ENCODE measurements at places on chromosomes 5 and 9.

DNA sequence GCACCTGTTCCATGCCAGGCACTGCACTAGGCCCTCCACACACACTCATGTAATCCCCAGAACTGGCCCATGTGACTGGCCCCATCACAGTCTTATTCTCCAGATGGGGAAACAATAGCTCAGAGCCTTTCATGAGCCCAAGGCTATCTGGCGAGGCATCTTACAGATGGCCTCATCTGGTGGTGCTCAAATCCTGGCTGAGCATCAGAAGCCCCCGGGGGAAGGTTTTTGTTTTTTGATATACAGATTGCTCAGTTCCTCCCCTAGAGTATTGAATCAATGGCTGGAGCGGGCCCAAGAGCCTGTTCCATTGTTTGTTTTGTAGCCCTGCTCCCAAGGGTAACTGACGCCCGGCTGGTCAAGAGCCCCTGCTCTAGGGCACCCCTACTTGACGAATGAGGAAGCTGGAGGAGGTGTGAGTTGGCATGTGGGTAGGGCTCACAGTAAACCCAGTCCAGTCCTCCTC lies 145.3 kb upstream of the RAPGEF1 start:
- no peak for DNase-seq

GRCh38 chr5:25763781-25764180 lies 1119.0 kb upstream of the CDH10 start:
- no peak for DNase-seq

GRCh38 chr5:135242021-135242865 lies 156.8 kb downstream of the MACROH2A1 start:
- DNase-seq, result no peak

GRCh38 chr9:96619124-96619465 lies 548 bp downstream of the CDC14B start:
- DNase-seq, result no peak

DNA sequence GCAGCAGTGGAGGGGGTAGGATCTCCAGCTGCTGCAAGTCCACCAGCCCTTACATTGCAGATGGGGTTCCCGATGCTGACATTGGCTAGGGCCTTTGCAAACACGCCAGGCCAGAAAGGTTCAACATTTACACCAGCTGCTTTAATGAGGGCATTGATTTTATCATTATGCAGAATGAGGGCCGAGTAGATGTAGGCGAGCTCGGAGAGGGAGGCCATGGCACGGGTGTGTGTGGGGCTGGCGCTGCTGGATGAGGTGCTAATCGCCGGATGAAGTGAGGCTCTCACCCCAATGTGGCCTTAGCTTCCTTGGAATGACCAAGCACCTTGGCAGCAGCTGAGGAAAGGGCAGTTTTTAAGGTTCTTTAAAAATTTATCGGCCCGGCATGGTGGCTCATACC lies 27.4 kb downstream of the PHAX start:
- no peak for DNase-seq

DNA sequence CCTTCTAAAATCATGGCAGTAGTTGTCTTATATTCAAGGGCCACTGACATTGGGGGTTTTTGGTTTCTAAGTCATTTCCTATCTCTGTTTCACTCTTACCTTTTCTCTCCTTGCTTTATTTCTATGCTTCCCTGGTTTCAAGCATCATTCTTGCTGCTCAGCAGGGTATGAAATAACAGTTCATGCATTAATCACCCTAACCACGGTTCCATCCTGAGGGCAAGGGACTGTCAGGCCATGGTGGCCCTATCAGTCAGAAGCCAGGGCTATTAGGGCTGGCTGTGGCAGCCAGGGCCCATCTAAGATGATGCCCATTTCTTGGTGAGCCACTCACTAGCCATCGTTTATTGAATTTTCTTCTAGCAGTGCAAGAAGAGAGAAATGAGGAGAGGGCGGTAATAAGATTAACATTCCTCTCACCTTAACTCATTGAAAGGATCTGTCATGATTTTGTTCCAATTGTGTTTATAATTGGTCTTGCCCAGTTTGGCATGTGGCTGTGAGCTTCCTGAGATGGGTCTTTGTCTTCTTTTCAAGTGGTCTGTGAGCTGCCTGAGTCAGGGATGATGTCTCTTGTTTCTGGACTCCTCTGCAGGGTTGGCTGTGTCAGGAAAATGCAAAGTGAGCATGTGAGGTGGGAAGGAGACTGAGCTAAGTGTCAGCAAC lies 45.2 kb downstream of the CYSTM1 start:
- DNase-seq, result no peak

DNA sequence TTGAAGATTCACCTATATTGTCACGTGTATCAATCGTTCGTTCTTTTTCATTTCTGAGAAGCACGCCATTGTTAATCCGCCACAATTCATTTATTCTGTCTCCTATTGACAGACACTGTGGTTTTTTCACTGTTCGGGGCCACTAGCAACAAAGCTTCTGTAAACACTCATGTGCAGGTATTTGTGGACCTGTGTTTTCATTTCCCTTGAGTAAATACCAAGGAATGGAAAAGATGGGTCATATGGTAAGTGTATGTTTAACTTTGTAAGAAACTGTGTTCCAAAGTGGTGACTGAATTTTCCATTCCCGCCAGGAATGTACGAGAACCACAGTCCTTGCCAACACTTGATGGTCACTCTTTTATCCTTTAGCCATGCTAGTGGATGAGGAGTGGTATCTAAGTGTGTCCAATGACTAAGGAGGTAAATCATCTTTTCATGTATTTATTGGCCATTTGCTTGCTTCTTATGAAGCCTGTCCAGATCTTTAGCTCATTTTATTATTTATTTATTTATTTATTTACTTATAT lies 10.7 kb downstream of the ABO start:
- no peak for DNase-seq

GRCh38 chr5:1751864-1752822 lies 47.5 kb downstream of the MRPL36 start:
- no peak for DNase-seq

- DNase-seq, result no peak
Measured at GRCh38 chr5:167631191-167631590, 660.3 kb upstream of the WWC1 start.

- DNase-seq, result no peak
Measured at GRCh38 chr9:108477529-108478006, 378.2 kb downstream of the ACTL7B start.

DNA sequence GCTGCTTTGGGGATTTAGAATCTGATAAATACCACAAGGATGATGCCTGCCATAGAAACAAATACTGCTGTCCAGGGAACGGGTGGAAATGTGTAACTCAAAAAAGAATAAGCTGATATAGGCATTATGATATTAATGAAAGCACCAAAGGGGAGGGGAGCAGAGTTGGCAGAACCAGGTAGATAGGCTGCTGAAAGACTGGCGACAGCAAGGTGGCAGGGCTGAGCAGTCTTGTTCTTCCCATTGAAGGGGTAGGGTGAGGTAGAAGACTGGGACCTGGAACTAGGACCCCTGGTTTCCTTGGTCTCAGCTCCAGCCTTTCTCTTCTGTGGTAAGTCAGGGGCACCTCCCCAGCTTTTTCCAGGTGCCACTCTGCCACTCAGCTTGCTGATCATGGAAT lies 31.4 kb upstream of the TMOD1 start:
- no peak for DNase-seq

- no peak for DNase-seq
Measured at GRCh38 chr5:67363963-67364362, 167.4 kb upstream of the CD180 start.

GRCh38 chr5:117793963-117794362 lies 1194.4 kb downstream of the DTWD2 start:
- DNase-seq, result no peak

DNA sequence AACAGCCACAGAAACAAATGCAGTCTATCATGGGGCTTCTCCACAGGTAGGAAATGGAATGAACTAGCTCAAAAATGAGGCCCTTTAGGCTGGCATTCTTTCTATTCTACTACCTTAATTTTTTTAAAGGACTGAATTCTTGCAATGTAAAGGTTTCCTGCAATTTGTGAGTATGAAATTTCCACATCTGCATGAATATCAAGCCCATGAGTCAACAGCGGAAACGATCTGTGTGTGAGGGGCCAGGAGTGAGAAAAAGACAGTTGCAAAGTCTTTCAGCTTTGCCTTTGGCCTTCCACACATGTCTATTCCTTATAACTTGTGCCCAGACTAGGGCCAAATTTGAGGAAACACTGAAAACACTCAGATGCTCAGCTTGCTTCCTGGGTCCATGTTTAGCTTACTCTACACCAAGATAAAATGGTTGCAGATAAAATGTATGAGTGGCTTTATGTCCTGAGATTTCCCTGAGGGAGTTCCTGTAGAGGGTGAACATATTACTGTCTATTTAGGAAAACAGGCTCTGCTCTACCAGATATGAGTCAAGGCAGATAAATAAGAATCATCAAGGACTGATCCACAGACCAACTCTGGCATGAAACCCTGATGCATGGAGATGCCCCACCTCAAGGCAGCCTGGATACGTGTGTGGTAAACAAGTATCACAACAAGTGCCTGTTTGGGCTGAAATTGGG lies 46.5 kb downstream of the RETREG1 start:
- no peak for DNase-seq

GRCh38 chr9:18874069-18874468 lies 158.9 kb downstream of the SAXO1 start:
- DNase-seq, result no peak

GRCh38 chr5:118326481-118327045 lies 661.8 kb downstream of the DTWD2 start:
- DNase-seq, result no peak

GRCh38 chr5:139723986-139724587 lies 71.5 kb upstream of the PSD2 start:
- DNase-seq, result no peak

GRCh38 chr5:42064821-42065220 lies 139.7 kb downstream of the FBXO4 start:
- DNase-seq, result no peak

- DNase-seq, result peak; percentile 96
Measured at GRCh38 chr5:75320371-75320770, 16.6 kb upstream of the HMGCR start.

GRCh38 chr9:98808411-98808815 lies 943 bp downstream of the GALNT12 start:
- DNase-seq, result no peak

GRCh38 chr9:113623851-113624485 lies 160.4 kb downstream of the RGS3 start:
- DNase-seq, result no peak

- DNase-seq, result no peak
Measured at GRCh38 chr9:6428940-6429889, 16.2 kb downstream of the UHRF2 start.

Data from AML-193 (cell line).